Tracheal epithelial cell (primary cell): ENCODE measurements at places on chromosomes 11 and 22. TPM values are rescaled to one million over a fixed set of nuclear protein-coding genes. Genes with fewer than 3 reads are reported as not detected.

The CHRDL2 gene
- not detected in 2 replicates for total RNA-seq

The CCDC87 gene
- 0.48 TPM in 1 of 2 replicates, not detected in the other for total RNA-seq

The ADAMTS15 gene
- total RNA-seq: 0.21 and 0.24 TPM in 2 replicates

The KRTAP5-9 gene
- total RNA-seq: not detected in 2 replicates

The LRP4 gene
- total RNA-seq: 8.3 and 8.4 TPM in 2 replicates

The OSM gene
- total RNA-seq: not detected in 2 replicates

The ZNRD2 gene
- total RNA-seq: 63.3 and 88.9 TPM in 2 replicates

The OR52E6 gene
- not detected in 2 replicates for total RNA-seq

The IL17REL gene
- not detected in 2 replicates for total RNA-seq

The LINC01488 gene
- not detected in 2 replicates for total RNA-seq

The DSCAML1 gene
- total RNA-seq: 1.9 TPM in 1 of 2 replicates, not detected in the other

The CCDC73 gene
- under 0.01 TPM in 1 of 2 replicates, not detected in the other for total RNA-seq

The CDCA5 gene
- total RNA-seq: 0.43 and 1.7 TPM in 2 replicates

The RFPL1 gene
- not detected in 2 replicates for total RNA-seq

The PRR33 gene
- total RNA-seq: not detected in 2 replicates

The ADORA2A gene
- total RNA-seq: 0.72 and 1.1 TPM in 2 replicates

The GRK2 gene
- 49.9 and 64.4 TPM in 2 replicates for total RNA-seq
